ENCODE measurements at places on chromosomes 3 and 15. TPM values are rescaled to one million over a fixed set of nuclear protein-coding genes. Genes with fewer than 3 reads are reported as not detected.

SOX2 gene
- not detected for polyA plus RNA-seq

HSPBAP1 gene
- polyA plus RNA-seq = 8.3 TPM

CILP gene
- 0.37 TPM for polyA plus RNA-seq

POTEB gene
- polyA plus RNA-seq = not detected

Measured in kidney (tissue), 22 donors.